ENCODE measurements at places on chromosomes 12 and 14.
A peak's percentile ranks its signal among the peaks of the same experiment; 100 is the strongest.

DNA sequence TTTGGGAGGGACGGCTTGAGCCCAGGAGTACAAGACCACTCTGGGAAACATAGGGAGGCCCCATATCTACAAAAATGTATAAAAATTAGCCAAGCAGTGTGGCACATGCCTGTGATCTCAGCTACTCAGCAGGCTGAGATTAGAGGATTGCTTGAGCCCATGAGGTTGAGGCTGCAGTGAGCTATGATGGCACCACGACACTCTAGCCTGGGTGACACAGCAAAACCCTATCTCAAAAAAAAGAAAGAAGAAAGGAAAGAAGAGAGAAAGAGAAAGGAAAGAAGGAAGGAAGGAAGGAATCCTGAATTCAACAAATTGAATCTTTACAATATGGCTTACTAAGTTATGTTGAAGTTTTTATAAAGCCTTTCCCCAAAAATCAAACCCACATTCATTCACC, 2.1 kb downstream of the KIF21A start:
- DNase-seq, result no peak

GRCh38 chr14:100653409-100653808, 66.2 kb upstream of the BEGAIN start:
- DNase-seq, result no peak

GRCh38 chr12:5232826-5233500, 189.3 kb downstream of the KCNA5 start:
- DNase-seq, result no peak

DNA sequence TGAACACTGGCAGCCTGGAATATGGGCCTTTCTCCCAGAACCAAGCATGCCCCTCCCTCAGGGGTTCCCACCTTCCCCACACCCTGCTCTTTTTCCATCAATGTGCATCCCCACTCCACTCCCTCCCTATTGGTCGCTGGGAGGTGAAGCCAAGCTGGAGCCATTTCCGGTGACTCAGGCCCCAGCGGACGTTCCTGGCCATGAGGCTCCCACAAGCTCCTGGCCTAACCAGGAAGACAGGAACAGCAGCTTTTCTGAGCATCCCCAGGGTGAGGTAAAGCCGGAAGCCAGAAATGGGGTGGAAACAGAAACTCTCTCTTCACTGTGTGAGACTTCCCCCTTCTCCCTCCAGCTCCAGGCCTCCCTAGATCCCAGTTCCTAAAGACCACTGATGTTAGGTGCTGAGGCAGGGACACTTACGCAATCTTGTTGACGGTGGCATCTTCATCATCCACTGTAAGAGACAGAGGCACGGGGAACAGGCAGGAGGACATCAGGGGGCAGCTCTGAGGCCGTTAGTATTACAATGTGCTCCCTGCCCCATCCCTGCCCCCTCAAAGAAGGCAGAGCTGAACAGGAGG, 5.1 kb downstream of the LMBR1L start:
- no peak for DNase-seq

- no peak for DNase-seq
These were observed 17.7 kb downstream of the SLC25A29 start for GRCh38 chr14:100288382-100289185.

DNA sequence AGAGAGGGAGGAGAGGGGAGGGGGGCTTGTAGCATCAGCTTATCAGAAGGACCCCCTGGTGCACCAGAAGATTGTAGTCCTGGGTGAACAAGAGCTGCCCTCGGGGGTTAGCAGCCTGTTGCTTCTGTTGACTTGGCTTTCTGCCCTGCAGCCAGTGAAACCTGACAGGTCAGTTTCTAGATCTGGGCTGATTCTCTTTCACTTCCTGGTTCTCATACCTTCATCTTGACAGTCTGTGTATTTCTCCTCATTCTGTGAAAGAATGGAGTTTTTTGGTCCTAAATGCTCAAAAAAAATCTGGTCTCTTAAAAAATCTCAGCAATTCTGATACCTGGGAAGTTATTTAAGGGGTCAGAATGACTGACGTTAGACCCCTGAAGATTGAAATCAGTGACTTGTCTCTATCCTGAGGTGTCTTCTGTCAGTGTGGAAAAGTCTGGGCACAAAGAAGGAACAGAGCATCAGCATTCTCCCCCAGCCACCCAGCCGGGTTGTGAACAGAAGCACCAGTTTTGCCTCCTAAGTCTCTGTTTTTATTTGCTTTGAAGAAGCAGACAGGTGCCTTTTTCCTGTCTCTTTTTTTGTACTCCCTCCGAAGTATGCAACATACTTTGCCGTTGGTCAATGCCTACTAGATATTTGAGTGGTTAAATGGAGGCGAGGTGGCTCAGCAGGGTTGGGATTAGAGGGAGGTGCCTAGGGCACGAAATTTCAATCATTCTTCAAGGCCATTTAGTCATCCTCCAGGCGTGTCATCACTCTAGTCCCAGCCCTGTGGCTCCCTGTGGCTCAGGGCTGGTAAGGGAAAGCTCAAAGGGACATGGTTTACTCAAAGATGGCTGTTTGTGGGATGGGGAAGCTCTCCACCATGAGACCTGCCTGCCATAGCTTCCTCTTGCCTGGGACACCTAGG, 24.0 kb downstream of the TTC9 start:
- no peak for DNase-seq

- no peak for DNase-seq
These were observed 60.8 kb downstream of the CAPZA3 start for GRCh38 chr12:18798535-18799361.

GRCh38 chr12:51675071-51675803, 84.2 kb downstream of the SCN8A start:
- no peak for DNase-seq

DNA sequence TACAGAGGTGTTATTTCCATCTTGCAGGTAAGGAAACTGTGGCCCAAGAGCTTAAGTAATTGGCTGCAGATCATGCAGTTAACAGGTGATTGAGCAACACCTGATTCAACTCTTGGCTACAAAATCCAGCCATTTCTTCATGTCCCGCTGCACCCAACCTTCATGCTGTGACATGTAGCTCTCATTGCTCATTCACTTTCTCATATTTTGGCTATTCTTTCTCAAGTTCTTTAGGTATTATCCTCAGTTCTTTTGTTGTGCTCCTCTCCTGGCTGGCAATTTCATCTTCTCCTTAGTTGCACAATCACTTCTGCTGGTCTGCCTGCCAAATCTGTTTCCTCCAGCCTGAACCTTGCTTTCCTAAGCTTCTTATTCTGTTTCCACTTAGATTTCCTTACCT, 300.8 kb downstream of the SSPN start:
- no peak for DNase-seq

DNA sequence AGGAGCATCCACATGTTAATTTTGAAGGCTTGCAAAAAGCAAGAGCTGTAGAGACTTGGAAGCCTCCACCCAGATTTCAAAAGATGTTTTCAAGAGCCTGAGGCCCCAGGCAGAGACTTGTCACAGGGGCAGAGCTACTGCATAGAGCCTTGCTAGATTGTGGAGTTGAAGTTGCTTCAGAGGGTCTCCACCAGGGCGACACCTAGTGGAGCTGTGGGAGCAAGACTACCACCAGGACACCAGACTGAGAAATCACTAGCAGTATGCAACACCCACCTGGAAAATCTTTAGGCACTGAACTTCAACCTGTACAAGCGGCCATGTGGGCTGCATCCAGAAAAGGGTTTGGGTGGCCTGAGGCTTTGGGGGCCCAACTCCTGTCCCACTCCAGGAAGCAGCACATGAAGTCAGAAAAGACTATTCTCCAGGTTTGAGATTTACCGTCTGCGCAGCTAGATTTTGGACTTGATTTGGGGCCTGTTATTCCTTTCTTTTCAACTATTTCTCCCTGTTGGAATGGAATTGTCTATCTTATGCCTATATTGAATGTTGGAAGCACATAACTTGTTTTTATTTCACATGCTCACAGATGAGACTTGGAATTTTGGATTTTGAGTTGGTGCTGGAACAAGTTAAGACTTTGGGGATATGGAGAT, 508.6 kb downstream of the FLRT2 start:
- DNase-seq, result no peak

DNA sequence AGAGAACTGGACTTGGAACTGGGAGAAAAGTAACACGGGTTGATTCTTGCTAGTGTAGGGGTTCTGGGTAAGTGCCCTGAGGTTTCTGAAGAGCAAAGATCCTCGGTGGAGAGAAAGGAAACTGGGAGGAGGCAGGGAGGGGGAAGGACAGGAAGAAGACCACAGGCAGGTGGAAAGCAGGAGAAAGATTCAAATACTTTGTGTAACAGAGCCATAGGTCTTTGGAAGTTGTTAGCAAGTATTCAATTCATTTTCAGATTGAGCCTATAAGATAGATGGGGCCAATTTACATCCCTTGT, 1.3 kb downstream of the PNP start:
- no peak for DNase-seq

DNA sequence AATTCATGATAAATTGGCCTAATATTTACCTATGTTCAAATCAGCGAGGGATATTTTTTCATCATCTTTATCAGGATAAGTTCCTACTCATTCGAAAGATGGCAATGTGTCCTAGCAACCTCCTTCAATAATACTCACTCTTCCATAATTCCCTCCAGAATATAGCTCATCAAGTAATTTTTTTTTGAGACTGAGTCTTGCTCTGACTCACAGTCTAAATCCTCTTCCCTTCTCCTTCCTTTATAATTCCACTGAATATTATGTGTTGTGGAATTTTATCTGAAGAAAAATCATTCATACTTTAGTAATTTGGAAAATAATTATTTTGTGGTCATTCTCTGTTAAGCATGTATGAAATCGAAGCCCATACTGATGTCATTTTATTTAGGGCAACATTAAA, 663.8 kb downstream of the FLRT2 start:
- DNase-seq, result no peak

GRCh38 chr12:57736741-57737466, 1.6 kb downstream of the AGAP2 start:
- DNase-seq, result no peak

DNA sequence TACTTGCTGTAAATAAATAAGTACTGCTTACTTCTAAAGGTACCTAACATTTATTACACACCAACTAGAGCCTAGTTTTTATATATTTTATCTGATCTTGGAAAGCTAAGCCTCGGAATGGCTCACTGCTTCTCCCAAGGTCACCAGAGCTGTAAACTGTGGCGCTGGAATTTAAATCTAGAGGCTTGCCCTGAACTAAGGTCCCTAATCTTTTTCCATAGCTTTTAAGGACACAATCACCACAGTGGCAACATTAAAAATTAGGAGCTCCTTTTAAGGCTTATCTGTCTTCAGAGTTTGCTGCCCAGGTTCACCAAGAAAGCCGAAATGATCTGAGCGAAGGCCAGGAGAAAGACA, 670 bp downstream of the CCNB1IP1 start:
- DNase-seq, result no peak

GRCh38 chr12:15702276-15702675, 86.9 kb downstream of the EPS8 start:
- no peak for DNase-seq

DNA sequence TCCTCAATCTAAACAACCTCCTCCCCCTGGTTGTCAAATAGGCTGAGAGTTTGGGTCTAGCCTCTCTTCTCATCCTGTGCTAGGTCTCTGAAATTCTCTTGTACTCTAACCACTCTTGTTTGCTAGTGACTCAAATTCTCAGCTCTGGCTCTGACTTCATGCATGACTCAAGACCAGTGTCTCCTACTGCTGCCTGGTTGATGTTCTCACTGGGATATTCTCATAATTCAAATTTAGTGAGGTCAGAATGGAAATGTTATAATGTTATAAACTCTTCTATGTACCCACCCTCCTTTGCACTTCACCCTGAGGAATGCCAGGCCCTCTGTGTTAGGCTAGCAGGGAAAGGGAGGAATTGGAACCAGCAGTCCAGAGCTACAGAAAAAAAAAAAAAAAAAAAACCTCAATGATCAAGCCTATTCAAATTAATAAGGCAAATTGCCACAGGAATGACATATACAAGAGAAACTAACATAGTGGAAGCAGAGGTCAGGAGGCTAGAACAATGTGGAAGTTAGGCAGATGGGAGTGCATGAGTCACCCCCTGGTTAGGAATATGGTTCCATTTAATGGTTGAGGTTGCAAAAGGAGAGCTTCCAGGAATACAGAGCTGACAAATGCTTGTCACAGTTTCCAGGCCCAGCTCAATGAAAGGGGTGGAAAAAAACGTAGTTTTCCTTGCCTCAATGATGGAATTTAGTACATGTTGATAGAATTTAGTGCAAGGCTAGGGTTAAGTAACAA, 459.5 kb downstream of the RMST start:
- no peak for DNase-seq

GRCh38 chr12:123035841-123036240, 55.4 kb downstream of the ARL6IP4 start:
- DNase-seq, result no peak

DNA sequence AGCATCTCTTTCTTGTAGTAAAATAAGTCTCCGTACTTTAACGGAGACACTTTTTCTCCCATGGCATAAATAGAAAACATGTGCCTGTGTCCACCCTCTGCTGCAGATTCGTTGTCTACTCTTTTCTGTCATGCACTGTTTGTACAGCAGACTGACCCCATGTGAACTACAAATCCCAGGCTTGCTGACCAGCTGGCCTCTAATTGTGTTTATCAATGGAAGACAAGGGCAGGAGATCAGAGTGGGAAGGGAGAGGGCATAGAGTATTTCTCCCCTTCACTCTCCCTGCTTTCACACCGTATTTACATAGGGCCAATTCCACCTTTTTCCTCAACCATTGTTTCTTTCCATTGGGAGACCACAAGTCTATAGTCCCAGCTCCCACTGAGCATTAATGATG, 31.0 kb upstream of the TMTC2 start:
- DNase-seq, result no peak

GRCh38 chr12:126506426-126507182, 1441.4 kb downstream of the AACS start:
- DNase-seq, result no peak

GRCh38 chr14:90756755-90757345, 59.4 kb downstream of the TTC7B start:
- peak; percentile 94 for DNase-seq

DNA sequence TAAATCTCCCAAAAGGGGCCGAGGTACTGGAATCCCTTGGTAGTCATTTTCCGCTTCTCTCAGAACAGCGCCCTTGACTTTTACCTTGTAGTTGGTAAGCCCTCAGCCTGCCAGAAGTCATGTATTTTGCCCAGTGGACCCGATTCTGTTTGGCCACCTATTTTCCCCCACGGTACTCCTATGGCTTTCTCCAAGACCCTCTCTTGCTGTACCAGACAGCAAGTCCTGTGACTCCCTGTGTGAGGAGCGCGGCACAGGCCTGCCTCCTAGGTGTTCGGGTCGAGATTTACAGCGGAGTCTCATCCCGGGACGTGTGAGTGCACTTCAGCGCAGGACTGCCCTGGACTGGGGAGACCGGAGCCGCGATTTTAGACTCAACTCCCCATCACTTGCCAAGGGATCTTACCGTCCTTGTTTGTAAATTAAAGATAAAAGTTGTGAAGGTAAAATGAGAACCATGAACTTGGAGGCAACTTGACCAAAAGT, 1.1 kb upstream of the MBD6 start:
- peak; percentile 80 for DNase-seq
